ENCODE measurements at places on chromosomes 1 and 21.

DNA sequence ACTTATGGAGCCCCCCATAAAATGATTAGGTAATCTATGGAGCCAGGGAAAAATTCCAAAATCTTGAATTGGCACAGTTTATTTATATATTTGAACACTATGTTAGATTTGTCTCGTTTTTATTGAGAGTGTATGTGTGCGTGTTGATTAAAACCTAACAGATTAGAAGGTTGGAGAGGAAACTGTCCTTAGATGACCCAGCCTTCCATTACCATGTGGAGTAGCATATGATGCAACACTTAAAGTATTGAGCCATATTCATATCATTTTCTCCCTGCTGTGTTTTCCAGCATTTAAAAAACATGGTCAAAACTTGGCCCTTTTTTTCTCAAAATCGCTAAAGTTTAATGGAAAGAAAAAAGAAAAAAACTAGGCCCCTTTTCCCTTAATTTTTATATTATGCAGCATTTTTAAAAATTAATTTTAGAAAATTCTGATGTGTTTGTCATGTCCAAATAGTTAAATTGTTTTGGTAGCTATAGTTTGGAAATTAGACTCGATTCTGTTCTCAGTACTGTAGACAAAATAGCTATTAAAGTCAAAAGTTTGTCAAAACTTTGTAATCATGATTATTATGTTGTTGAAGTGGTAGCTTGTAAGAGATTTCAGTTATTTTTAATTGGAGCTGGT, 2.3 kb downstream of the LRRC8D start:
- DNase-seq: no peak

- DNase-seq: no peak
Observed at GRCh38 chr1:57761628-57762027, 337.8 kb upstream of the DAB1 start.

DNA sequence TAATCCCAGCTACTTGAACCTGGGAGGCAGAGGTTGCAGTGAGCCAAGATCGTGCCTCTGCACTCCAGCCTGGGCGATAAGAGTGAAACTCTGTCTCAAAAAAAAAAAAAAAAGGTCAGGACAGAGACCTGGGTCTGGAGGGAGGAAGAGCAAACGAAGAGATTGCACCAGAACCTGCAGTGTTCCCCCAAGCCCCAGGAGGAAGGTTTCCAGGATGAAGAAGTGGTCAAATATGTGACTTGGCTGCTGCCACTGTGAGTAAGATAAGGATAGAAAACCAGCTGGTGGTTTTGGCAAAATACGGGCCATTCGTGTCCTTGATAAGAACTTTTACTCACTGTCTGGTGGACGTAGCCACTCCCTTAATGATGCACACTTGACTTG, 42.2 kb downstream of the CLDN14 start:
- peak; percentile 75 for DNase-seq

DNA sequence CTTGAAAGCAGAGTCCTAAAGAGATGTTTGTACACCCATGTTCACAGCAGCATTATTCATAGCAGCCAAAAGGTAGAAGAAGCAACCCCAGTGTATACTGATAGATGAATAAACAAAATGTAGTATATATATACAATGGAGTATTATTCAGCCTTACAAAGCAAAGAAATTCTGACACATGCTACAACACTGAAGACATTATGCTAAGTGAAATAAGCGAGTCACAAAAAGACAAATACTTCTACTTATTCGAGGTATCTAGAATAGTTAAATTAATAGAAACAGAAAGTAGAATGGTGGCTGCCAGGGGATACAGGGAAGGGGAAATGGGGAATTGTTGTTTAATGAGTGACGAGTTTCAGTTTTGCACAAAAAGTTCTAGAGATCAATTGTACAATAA, 23.5 kb downstream of the COP1 start:
- DNase-seq: no peak

GRCh38 chr1:151196292-151196800, 2.0 kb upstream of the PIP5K1A start:
- peak; percentile 89 for DNase-seq

DNA sequence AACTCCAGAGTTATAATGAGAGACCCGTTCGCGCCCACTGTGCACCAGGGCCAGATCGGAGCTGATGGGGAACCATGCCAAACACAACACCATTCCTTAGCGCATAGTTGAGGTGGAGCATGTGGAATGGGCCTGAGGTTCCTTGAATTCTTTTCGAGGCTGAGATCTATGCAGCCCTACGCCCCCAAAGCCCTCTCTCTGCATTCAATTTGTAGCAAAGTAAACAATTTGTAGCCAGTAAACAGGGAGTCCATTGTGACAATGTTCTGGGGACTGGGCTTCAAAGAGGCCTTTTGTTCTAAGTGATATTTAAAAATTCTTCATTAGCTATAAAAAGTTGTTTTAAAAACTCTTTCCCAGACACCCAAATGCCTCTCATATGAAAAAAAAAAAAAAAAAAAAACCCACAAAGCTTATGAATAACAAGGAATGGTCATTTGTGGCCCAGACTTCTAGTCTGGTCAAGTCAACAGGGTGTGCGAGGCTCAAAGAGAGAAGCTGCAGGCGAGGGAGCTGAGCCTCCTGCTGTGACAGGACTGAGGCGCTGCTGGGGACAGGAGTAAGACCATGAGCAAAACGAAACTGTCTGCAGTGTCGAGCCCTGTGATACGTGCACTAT, 30.6 kb upstream of the KCNE2 start:
- DNase-seq: peak; percentile 64

- DNase-seq: no peak
Observed at GRCh38 chr1:21667348-21668231, 1.6 kb downstream of the RAP1GAP start.

DNA sequence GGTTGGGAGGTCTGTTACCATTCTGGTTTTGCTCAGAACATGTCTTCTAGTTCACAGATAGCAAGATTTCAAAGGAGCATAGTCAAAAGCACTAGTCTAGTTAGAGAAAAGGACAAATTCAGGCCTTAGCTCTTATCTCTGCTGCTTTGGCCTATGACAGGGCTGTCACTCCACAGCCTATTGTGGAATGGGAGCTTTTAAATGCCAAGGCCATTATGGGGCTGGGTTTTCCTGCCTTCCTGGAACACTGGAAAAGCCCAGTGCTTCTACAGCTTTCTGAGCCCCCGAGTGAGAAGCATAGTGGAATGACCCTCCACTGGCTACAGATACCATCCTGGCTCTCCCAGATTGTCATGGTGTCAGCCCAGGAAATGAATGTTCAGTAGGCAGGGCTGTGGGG, 9.3 kb downstream of the MTFR1L start:
- DNase-seq: no peak

DNA sequence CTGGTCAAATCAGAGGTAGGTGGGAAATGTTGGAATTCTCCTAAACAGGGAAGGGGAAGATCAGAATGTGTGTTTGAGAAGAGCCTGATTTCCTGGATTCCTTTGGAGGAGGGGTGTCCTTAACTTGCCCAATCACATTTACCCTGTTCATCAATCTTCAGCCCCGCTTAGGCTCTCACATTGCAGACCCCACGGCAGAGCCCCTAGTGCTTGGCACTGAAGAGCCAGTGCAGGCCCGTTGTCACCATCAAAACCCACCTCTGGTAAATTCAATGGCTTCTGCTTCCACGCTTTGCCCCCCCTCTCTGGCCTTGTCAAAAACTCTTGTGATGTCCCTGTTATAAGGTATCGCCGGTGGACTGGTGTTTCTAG, 2.3 kb downstream of the AGPAT3 start:
- DNase-seq: no peak

DNA sequence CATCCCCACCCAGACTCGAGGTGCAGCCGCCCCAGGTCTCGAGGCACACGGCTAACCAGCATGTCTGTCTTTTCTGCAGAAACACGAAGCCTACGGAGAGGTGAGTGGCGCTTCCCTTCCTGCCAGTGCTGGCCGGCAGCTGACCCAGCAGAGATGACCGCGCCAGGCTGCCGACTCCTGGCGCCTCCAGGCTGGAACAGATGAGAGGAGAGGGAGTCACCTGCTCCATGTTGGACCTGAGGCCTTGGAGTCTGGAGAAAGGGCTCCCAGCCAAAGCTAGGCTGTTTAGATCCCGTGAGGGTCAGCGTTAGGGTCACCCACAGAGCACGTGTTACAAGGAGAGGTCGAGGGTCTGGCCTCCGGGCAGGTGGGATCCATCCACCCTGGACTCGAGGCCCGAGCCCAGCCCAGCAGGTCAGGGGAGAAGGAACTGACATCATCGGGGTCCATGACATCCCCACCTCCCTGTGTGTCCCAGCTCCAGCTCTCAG, 14.9 kb downstream of the COL6A2 start:
- DNase-seq: no peak
